ENCODE measurements at places on chromosomes 5 and 9.

DNA sequence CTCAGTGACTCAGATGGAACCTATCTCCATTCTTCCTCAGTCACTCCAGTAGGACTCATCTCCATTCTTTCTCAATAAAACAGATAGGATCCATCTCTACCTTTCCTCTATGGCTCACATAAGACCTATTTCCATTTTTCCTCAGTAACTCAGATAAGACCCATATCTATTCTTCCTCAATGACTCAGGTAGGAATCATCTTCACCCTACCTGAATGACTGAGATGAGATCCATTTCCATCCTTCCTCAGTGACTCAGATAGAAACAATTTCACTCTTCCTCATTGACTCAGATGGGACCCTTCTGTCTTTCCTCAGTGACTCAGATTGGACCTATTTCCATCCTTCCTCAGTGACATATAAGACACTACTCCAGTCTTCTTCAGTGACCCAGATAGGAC, 165.1 kb downstream of the FBXO4 start:
- DNase-seq = no peak

- no peak for DNase-seq
Measured at GRCh38 chr9:38254756-38255155, 137.7 kb upstream of the ALDH1B1 start.

GRCh38 chr5:135491552-135492318, 39.6 kb upstream of the TIFAB start:
- no peak for DNase-seq

DNA sequence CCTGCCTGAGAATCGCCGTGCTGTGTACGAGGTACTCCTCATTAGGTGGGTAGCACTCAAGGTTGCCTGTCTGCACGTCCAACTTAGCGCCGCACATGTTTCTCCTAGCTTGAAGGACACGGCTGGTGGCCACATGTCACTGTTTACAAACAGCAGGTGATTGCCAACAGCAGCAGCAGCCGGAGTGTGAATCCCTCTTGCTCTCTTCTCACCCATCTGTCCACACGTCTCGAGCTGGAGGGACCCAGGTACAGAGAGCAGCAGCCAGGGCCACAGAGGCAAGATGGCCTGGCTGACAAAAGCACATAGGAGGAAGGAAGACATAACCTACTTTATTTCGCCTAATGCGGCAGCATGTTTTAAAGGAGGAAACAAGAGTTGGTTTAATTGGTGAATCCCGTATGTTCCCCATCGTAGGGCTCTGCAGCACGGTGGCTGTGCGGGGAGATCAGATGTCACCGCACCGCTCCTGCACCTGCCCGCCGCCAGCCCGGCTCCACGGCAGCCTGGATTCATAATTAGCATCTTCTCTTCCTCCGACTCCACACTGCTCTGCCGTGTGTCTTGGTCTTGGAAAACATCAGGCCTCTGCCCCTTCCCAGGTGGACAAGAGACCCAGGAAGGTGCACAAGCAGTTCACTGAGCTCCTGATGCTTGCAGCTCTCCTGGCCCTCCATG, 201.6 kb upstream of the IRX1 start:
- no peak for DNase-seq

- peak; percentile 29 for DNase-seq
Measured at GRCh38 chr5:68379275-68380036, 163.9 kb downstream of the PIK3R1 start.

GRCh38 chr9:121748074-121748473, 96.6 kb downstream of the DAB2IP start:
- DNase-seq = no peak

GRCh38 chr5:134436523-134437339, 25.1 kb upstream of the CDKN2AIPNL start:
- DNase-seq = peak; percentile 7

DNA sequence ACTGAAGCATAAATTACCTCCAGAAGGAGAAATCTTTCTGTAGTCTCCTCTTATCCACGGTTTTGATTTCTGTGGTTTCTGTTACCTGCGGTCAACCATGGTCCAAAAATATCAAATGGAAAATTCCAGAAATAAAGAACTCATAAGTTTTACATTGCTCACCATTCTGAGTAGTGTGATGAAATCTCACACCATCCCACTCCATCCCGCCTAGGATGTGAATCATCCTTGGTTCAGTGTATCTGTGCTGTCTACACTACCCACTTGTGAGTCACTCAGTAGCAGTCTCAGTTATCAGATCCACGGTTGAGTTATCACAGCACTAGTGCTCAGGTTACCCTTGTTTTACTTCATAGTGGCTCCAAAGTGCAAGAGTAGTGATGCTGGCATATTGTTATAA, 371.2 kb downstream of the NFIB start:
- DNase-seq = no peak

GRCh38 chr5:139157556-139157955, 40.6 kb downstream of the SIL1 start:
- no peak for DNase-seq

GRCh38 chr9:133837627-133838597, 99.8 kb upstream of the SARDH start:
- DNase-seq = no peak

DNA sequence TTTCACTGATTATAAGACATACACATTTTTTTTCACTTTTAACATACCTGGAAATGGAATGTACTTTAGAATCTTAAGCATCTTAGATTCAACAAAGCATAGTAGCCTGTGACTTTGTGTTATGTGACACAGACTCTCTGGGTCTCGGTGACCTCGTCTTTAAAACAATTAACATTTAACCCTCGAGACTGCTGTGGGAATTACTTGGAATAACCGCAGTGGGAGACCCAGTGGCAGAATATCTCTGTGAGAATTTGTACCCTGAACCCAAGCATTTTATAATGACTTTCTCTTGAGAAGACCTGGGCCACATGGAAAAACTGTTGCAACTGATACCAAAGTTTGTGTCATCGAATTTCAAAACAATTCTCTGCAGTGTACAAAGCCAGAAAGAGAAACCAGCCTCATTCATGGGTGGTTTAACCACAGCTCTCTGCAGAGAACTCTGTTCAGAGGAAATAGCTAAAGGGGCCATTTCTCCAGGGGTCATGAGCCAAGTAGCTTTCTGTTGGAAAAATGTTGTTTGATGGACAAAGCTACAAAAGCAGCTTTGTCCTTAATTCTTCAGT, 10.0 kb upstream of the RETREG1 start:
- no peak for DNase-seq

GRCh38 chr5:27412384-27412783, 374.0 kb upstream of the CDH9 start:
- DNase-seq = no peak

DNA sequence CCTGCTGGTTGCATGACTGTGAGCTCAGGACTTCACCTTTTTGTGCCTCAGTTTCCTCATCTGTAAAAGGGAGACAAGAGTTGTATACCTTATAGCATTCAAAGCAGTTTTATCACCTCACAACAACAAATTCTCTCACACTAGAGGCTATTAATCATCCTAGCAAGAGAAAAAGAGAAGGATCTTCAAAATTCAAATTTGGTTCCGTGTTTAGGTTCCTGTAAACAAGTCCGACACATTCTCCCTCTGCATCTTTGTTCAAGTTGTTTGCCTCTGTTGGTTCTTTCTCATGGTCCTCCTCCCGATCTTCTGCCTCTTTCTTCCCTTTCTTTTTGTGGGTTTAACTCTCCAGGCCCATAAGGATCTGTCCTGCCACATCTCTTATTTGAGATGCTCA, 218.0 kb downstream of the PIK3R1 start:
- no peak for DNase-seq

GRCh38 chr9:16637911-16638310, 232.6 kb downstream of the BNC2 start:
- DNase-seq = peak; percentile 25

- no peak for DNase-seq
Measured at GRCh38 chr9:30020161-30020560, 2364.3 kb upstream of the ACO1 start.

DNA sequence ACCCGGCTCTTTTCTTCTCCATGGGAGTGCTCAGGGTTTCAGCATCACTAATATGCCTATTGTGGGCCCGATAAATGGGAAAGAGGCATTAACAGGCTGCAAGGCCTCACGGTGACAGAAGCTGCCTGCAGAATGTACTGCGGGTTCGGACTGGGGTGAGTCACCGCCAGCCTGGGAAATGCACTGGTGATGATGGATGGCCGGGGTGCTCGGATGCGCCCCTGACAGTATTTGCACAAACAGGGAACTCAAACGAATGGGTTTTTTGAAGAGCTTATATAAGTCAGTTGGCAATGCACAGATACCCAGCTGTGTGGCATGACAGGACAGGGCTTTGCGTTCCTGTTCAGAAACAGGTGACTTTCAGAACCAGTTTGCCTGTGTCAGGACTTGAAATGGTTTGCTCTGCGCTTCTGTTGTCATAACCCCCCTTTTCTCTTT, 42.0 kb upstream of the PITX1 start:
- DNase-seq = no peak

DNA sequence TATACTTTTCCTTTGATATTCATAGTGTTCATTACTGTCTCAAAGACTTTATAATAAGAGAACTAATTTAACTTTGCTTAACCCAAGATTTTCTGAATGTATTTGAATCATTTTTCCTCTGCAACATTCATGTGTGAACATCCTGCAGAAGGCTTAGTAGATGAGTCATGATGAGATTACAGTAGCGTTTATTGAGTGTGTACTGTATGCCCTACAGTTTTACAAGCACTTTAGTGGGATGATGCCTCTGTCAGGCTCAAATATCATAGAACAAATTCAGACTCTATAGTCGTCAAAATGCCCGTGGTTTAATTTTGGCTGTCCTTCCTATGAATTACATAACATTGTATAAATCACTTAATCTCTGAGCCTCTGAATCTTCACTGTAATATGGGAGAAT, 41.2 kb downstream of the FYB1 start:
- DNase-seq = no peak

GRCh38 chr5:63697811-63698210, 264.4 kb downstream of the HTR1A start:
- peak; percentile 0 for DNase-seq

DNA sequence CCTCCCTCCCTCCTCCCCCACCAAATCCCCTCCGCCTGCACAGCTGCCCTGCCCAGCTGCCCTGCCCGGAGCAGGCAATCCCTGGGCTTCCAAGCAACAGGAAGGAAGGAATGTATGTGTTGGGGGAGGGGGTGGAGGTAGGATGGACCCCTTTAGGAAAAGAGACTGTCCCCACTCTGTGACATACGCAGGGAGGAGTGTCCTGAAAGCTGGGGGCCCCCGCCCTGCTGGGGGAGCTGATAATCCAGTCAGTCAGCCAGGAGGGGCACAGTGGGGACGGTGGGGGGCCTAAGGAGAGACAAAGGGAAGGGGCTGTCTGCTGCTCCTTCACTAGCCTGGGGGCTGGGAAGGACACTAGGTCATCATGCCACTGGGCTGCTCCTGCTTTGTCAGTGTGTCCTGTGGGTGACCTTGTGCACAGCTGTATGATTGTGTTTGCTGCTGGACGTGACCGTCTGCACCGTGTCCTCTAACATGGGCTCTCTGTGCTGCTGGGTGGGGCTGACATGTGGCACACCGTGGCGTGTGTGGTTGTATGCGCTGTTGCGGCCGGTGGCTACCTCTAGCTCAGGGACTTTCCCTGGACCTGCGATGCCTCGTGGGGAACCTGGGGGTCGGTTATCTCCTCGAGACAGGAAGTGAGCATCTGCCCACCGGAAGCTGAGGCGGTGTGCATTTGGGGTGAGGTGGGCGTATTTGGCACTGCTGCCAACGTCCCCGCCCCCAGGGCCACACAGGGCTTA, 3.0 kb downstream of the N4BP3 start:
- no peak for DNase-seq

DNA sequence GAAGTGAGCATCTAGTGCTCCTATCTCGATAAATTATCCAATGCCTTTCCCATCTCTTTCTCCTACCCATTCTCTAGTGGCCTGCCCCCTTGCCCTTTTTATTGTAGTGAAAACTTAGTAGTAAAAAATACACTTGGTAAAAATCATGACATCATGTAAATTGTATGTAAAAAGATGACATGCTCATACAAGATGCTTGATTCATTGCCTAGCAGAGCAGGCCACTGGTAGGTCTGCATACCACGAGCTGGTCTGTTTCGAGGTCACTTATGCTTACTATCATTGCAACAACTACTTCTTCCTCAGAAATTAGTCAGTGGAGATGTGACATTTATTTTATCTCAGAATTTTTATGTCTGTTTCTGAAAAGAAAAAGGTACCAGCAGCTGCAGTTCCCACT, 177.3 kb downstream of the C9orf152 start:
- no peak for DNase-seq

- DNase-seq = no peak
Measured at GRCh38 chr5:153565822-153566221, 75.4 kb downstream of the GRIA1 start.

DNA sequence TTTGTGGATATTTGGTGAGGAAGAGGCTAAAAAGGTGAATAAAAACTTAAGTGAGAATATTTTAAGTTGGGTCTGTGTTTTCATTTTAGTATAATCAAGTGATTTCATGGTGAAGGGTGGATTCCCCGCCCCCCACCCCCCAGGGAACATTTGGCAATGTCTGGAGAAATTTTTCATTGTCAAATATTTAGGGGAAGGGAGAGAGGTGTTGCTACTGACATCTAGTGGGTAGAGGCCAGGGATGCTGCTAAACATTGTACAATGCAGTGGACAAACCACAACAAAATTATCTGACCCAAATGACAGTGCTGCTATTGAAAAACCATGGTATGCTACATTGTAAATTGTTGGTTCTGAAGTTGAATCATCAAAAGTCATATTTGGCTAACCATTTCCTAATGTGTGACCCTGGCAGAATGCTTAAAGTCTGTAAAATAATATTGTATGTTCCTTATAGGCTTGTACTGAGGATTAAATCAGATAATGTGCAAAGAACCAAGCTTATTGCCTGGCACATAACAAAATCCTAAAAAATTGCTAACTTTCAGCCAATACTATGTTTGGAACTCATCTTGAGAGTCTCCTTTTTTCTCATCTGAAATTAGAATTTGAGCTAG, 5.6 kb downstream of the C5orf24 start:
- DNase-seq = no peak

DNA sequence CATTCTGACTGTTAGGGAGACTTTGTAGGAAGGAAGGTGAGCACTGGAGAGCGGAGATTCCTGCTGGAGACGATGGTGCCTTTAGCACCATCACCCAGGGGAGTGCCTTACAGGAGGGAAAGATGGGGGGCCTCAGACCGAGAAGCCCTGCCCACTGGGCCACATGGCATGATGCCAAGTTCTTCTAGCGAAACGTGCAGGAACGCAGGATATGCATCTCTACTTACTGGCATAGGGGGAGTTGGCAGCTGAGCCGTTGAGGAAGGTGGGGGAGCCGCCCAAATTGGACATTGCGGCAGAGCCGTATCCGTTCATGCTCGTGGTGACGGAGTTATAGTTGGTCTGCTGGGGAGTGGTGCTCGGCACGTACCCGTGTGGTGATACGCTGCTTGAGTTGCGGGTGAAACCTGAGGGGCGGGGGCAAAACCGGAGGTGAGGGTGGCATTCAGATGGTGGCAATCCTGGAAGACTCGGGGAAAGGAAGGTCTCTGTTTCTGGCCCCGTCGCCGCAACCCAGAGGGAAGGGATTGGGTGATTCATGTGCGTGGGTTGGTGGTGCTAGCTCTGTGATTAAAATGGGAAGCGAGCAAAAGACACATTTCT, 387.7 kb downstream of the EBF1 start:
- DNase-seq = no peak

GRCh38 chr9:127397646-127398274, 791 bp downstream of the SLC2A8 start:
- DNase-seq = no peak

GRCh38 chr5:27516437-27516836, 478.1 kb upstream of the CDH9 start:
- no peak for DNase-seq

- no peak for DNase-seq
Measured at GRCh38 chr5:160207061-160207460, 22.2 kb upstream of the FABP6 start.

Measured in skin of body (tissue), 3 donors.